Activated CD4-positive, alpha-beta T cell treated with anti-CD3 and anti-CD28 coated beads, Interleukin-2, amount 10 ng/mL, durations not matched to agents 7 days and 5 days (primary cell): ENCODE measurements at places on chromosomes 2 and 18.

DNA sequence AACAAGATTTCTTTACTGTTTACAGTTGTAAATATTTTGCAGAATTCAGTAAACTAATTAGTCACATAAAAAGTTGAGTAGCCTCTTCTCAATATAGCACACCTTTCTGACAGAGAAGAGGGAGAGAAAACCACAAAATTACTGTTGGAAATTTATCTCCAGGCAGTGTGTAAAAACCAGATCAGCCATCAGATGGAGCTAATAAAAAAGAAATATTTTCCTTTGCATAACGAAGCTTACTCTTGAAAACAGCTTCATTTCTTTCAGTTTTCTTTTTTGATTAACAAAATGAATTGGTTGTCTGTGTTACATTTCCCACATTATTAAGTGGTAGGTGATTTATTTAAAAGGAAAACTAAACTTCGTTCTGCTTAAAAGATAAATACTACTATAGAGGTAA is 259.3 kb upstream of the KCNJ3 start:
- peaks cover 7% of the 10 kb centered on the region for H3K4me1 ChIP-seq
- no peak overlapping the region for H3K27ac ChIP-seq
- no peaks in the 10 kb centered on the region for H3K36me3 ChIP-seq
- DNase-seq, result no peak

DNA sequence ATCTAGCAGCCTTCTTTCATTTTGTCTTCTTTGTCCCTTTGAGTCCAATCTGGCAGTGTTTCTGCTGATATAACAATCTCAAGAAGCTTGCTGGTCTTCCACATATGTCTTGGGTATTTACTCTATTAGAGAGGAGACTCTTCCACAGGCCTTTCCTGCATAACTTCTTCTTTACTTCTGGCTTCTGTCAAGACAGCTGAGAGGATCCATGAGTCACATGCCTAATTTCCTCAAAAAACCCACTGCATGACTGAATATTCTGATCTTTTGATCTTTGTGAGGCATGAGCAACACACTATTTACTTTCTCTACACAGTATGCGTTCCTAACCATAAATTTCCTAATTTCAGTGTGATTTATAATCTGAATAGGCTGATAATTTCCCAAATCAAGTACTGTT is 5.1 kb upstream of the DCC start:
- H3K4me3 ChIP-seq, result no peak overlapping the region
- H3K36me3 ChIP-seq, result no peaks in the 10 kb centered on the region
- no peak overlapping the region for H3K27ac ChIP-seq
- DNase-seq, result no peak

GRCh38 chr2:197559681-197560080 is 43.8 kb downstream of the MOB4 start:
- no peak for DNase-seq
- no peak overlapping the region for H3K27ac ChIP-seq
- no peaks in the 10 kb centered on the region for H3K27me3 ChIP-seq
- peaks cover 44% of the 10 kb centered on the region for H3K36me3 ChIP-seq

- no peaks in the 10 kb centered on the region for H3K36me3 ChIP-seq
- no peak for DNase-seq
- no peaks in the 10 kb centered on the region for H3K4me1 ChIP-seq
- H3K27ac ChIP-seq, result no peak overlapping the region
- no peak overlapping the region for H3K4me3 ChIP-seq
- no peaks in the 10 kb centered on the region for H3K27me3 ChIP-seq
Measured at GRCh38 chr18:22670914-22671313, 253.2 kb upstream of the CTAGE1 start.

GRCh38 chr2:239502430-239503186 is 101.8 kb upstream of the HDAC4 start:
- H3K4me1 ChIP-seq, result no peaks in the 10 kb centered on the region
- H3K4me3 ChIP-seq, result no peak overlapping the region
- H3K27ac ChIP-seq, result no peak overlapping the region
- no peaks in the 10 kb centered on the region for H3K36me3 ChIP-seq
- DNase-seq, result no peak

DNA sequence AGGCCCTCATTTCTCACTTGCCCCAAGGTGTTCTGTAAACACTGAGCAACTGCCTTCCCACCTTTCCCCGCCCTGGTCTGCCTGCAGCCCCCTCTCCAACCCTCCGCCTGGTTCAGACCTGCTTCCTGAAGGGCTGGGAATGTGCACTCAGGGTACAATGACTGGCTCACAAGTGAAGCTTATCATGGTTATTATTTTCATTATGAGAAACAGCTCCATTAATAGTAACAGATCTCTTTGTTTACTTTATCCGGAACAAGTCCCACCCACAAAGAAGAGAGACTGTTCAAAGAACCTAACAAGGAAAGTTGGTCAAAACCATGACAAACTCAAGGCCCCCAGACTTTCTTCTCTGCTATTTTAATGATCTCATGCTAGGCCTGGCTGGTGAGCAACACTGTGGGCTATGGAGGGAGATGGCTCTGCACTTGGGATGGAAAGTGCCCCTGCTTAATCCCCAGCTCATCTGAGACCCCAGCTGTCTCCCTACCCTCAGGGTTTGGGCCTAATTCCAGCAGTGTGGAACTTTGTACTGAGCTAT is 36.7 kb downstream of the ARHGAP25 start:
- H3K27me3 ChIP-seq, result no peaks in the 10 kb centered on the region
- peak overlapping the region; percentile 99 for H3K27ac ChIP-seq
- H3K4me1 ChIP-seq, result peaks cover 100% of the 10 kb centered on the region
- no peak overlapping the region for H3K4me3 ChIP-seq

DNA sequence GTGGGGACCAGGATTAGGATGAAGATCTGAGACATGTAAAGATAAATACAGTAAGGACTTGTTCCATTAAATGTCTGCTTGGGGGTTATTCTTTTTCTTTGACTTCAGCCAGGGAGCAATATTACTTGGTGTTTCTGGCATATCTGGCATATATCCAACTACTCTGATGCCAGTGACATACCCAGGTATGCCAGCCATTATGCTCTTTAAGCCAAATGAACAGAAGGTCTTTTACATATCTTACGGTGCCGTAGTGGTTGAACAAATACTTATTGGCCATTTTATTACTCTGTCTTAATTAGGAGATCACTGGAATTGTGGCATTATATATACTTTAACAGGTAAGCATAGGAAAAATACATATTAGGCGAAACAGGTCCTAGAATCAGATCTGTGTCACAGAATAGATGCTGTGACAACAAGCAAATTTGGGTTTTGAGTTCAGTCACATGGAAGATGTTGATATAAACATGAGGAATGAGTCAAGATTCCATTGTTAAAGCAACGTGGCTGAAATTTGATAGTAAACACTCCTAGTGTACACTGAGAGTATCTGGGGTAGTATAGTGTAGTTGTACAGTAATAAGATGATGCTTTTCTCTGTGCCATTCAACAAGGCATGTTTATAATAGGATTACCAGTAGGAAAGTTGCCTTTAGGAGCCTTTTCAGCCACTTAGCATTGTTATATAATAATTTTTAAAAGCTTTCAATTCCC is 62.6 kb downstream of the KCTD18 start:
- no peaks in the 10 kb centered on the region for H3K27me3 ChIP-seq
- H3K4me1 ChIP-seq, result peaks cover 8% of the 10 kb centered on the region
- H3K36me3 ChIP-seq, result peaks cover 42% of the 10 kb centered on the region
- H3K4me3 ChIP-seq, result no peak overlapping the region
- H3K27ac ChIP-seq, result no peak overlapping the region

DNA sequence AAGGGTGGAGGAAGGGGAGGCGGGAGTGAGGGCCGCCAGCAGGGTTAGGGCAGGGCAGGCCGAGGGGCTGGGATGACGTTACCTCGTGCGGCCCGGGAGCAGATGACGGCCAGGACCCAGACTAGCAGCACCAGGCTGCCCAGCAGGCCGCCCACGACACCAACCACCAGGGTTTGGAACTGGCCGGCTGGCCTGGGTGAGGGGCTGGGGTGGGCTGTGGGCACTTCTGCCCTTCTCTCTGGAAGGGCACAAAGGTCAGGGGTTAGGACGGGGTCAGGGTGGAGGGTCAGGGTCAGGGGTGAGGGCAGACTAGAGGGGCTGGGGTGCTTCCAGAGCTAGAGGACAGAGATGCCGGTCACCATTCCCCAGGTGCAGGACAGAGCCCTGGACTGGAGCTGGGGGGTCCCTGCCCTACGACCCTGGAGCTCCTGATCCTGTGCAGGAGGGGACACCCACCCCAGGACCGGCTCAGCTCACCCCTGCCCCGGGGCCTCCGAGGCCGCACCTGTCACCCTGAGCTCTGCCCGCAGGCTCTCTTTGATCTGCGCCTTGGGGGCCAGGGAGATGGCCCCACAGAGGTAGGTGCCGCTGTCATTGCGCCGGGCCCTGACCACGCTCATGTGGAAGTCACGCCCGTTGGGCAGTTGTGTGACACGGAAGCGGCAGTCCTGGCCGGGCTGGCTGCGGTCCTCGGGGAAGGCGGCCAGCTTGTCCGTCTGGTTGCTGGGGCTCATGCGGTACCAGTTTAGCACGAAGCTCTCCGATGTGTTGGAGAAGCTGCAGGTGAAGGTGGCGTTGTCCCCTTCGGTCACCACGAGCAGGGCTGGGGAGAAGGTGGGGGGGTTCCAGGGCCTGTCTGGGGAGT is 6.3 kb downstream of the PDCD1 start:
- DNase-seq, result no peak
- no peaks in the 10 kb centered on the region for H3K27me3 ChIP-seq
- H3K36me3 ChIP-seq, result no peaks in the 10 kb centered on the region
- no peak overlapping the region for H3K27ac ChIP-seq

DNA sequence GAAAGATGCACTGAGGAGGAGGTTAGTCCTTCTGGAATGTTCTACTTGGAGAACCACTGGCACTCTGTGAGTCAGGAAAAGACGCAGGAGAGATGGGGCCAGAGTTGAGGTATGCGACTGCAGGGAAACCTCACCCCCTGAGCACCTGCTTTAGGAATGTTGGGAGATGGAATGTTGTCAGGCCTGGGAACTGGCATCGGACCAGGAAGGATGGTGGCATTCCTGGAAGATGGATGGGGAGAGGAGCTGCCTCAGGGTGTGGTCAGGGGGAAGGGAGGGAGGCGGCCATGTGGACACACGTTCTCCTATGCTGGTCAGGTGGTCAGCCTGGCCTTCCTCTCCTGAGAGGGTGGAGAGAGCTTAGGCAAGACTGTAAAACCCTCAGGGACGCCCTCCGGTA is 146.3 kb downstream of the CELF4 start:
- H3K27me3 ChIP-seq, result no peaks in the 10 kb centered on the region
- H3K27ac ChIP-seq, result no peak overlapping the region
- DNase-seq, result no peak
- no peaks in the 10 kb centered on the region for H3K36me3 ChIP-seq
- H3K4me1 ChIP-seq, result no peaks in the 10 kb centered on the region
- H3K4me3 ChIP-seq, result no peak overlapping the region
